NCI-H1436 treated with DMSO at 0.1 percent for 48 hours (cell line): ENCODE measurements at places on chromosomes 1 and 21.

GRCh38 chr1:202998836-202999750 lies 8.1 kb upstream of the TMEM183A start:
- peak; percentile 18 for DNase-seq

- no peak for DNase-seq
These were observed 37.7 kb upstream of the IFNLR1 start for GRCh38 chr1:24224761-24225160.

DNA sequence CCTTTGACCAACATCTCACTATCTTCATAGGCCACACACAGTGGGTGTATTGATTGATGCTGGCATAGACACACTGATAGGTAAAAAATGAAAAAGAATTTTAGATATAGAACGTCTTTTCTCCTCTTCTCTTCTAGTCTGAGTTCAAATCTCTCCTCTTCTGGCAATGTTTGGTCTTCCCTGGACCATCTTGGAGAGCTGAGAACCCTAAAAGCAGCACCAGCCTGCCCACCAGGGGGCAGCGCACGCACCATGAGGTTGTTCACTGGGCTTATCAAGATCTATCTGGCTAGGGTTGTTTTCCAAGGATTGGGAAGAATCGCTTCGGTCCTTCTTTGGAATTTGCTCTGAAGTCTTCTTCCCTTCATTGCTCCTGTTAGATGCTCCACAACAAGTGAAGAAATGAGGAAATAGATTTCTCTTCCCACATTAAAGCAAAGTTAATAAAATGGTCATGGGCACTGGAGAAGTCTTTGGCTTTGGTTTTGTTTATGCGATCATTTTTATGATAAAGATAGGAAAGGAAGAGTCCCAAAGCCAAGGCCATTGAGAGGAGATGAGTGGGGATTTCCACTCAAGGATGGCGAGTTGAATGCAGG lies 104.0 kb upstream of the OLIG2 start:
- DNase-seq = no peak

DNA sequence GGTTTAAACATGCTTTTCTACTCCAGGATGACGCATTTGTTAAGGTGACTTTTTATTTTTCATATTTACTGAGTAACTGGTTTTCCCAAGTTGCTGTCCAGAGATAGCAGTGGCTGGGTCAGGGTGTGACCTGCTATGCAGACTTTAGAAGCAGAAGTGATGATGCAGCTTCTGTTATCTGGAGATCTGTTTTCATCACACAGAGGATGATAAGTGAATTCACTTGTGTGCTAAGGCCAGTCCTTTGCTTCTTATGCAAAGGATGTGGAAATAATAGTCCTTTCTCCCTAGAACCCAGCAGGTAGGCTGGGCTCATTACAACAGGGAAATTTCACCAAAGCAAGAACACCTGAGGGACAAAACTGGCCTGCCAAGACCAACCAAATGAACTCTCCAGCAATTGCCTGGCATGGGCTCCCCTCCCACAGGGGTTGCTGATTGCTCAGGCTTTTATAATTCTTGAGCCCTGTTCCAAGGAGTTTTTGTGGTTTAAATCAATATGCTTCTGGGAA lies 97.8 kb upstream of the LPGAT1 start:
- no peak for DNase-seq

- DNase-seq = no peak
These were observed 60.7 kb downstream of the PRKAB2 start for GRCh38 chr1:147111381-147112130.

DNA sequence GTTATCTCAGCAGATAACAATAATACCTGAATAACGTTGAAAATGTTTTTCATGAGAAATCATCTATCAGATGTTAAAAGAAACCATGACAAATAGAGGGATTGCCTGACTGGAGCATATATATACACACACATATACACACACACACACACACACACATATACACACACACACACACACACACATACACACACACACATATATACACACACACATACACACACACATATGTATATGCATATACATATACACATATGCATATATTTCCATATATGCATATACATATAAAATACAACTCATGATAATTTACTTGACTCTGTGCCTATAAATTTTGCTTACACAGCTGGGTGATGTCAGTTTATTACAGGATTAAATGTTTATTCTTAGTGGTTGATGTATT lies 847.3 kb upstream of the ADAMTS5 start:
- no peak for DNase-seq

DNA sequence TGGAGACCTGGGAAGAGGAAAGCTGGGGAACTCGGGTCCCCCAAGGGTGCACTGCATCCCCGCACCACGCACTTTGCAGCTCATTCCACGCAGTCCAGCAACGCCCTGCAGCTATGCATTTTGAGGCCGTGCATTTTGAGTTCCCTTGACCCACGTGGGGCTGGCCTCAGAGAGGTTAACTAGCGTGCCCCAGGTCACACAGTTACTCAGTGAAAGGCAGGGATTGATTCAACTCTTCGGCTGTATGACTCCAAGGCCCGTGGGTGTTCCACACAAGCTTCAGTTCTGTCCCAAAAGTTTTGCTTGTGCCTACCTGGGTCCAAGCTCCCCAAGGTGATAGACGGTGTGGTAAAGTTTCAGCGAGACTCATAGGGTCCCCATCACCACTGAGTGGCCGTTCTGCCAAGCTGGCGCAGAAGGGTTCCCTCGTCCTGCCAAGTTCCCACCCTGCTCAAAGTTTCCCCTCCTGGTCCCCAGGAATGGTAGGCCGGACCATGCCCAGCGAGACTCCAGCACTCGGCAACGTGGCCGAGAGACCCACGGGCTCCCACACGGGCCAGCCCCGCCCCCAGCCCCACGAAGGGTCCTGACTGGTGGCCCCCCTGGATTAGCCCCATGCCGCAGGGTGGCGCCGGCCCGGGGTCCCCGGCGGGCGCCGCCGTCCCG lies 611 bp downstream of the HSPG2 start:
- DNase-seq = no peak

DNA sequence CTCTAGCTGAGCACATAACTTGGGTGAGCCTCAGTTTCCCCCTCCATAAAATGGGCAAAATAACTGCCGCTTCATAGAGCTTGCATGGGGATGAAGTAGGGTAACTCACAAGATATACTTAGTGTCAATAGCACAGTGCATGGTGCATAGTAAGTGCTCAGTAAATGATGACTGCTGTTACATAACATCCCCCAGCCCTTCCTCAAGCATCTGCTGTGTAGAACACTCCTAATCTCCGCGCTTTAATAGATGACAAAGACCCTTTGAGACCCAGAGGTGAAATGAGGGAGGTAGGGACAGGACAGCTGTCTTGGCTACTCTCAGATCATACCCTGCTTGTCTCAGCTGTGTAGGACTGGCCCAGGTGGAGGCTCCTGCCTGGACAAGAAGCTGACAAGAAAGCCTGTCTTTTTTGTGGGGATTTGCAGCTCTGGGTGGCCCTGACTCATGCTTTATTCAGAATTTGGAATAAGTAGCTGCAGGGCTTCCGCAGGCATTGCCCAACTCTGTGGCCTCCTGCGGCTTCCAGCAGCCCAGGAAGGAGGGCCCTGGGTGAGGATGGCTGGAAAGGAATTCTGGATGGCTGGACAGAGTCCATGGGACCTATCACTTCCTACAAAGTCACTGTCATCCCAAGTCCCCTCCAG lies 20.7 kb upstream of the PADI4 start:
- no peak for DNase-seq

- no peak for DNase-seq
These were observed 88.2 kb downstream of the GABPA start for GRCh38 chr21:25822981-25823380.

DNA sequence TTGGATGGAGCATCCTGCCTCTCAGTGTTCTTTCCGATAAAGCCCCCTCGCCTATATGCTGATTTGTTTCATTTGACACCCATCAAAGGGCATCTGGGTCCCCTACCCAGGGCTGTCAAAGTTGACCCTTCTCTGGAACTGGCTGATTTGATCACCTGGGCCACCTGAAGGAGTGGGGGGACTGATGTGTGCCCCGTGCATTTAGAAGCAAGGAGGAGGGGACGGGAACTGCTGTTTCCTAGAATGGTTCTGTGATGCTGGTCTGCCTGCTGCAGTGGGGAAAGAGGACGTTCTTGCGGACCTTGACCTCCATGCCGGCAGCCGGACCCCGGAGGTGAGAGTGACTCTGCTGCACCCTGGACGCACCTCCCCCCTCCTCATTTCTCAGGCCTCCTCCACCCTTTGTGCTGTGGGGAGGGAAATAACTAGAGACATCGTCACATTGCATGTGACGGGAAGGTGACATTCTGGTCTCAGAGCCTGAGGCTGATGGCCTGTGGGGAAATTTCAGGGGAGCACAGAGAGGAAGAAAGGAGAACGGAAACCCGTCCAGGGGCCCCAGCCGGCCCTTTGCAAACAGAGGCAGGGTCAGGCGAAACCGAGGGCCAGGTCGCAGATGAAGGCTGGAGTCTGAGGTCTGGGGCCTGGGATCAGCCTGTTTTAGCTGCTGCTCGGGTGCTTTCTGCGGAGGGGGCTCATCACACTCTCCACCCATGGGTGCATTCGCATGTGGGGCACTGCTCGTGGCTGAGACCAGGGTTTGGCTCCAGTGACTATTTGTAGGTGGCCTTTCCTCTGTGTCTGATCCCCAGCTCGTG lies 25.7 kb downstream of the CRYAA start:
- no peak for DNase-seq

DNA sequence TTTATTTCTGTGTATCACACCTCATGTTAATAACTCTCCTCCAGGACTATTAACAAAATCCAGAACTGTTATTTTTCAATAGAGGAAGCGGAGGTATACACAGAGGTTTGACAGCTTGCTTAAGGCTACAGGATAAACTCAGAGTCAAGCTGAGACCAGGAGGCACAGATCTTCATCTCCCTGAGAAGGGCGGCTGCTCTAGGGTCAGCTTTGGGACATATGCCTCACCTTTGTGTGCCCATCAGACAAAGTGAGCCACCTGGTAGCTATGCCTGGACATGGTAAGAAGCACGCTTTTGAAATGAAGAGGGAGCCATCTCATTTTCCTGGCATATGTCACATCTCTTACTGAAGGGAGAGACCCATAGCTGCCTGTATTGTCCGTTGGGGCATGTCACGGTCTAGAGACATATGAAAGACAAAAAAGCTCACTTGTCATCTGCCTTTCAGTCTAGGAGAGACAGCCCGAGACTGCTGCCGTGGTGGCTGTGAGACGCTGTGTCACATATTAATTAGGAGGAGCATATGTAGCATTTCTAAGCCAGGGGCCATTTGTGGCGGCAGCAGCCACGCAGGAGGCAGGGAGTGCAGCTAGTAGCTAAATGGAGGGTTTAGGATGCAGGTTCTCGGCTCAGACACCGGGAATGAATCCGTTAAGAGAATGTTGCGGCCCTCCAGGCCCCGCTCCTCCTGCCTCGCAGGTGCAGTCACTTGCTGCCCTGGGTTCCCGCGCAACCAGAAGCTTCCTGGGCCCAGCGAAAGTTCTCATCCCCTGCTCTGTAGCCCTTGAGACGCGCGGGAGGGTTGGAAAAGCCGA lies 161.3 kb upstream of the C1orf21 start:
- no peak for DNase-seq

DNA sequence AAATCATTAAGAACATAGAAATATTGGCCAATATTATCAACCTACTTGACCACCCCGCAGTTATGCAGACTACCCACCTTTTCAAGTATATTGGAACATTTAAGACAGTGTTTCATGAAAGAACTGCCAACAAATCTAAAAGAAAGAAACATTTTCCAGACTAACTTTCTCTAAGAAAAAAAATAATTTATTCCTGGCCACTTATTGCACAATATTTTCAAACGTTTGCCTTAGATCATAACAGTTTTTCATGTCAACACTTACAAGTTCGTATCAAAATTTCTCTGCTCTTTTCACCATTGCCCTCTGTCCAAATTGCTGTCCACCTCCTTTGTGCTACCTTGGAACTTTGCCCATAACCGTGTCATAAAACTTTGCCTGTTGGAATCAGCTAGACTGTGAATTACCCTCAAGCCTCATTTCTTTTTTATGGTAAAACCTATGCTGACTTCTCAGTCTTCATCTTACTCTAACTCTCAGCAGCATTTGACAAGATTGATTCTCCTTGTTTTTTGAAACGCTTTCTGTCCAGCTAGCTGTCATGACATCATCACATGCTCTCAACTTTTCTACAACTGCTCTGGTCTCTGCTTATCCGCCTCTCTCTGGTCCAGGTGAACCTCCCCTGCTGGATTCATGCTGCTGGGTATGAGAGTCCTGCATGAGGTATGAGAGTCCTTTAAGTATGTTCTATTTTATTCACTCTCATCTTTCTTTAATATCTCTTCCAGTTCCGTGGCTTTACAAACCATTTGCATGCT lies 92.8 kb upstream of the CHRM3 start:
- DNase-seq = no peak

DNA sequence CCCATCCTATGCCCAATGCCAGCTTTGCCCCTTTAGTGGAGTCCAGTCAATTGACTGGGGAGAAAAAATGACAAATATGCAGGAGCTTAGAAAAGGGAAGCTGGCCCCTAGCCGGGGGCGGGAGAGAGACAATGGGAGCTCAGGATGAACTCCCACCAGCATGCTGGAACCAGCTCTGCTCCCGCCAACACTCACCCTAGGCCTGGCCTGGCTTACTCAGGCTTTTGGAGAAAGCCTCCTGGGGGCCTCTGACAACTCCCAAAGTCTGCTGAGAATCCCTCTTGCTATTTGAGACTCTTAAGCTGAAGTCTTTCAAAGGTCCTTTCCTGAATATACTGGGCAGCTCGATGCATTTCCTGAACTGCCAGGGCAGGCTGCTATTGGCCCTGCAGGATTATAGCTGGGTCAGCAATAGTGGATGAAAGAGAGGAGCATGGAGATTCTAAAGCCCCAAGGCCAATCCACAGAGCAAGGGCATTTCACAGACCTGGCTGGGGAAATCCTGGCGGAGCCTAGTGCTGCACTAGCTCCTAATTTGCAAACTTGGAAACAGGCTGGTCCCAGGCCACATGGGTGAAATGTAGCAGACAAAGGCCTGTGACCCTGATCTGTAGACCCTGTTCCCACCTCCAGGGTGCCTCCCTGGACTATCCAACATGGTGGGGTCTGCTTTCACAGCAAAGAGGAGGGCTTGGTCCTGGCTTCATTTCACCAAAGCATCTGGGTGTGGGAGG lies 35.7 kb upstream of the CLSTN1 start:
- no peak for DNase-seq

GRCh38 chr1:86155807-86156565 lies 586 bp downstream of the COL24A1 start:
- DNase-seq = no peak

DNA sequence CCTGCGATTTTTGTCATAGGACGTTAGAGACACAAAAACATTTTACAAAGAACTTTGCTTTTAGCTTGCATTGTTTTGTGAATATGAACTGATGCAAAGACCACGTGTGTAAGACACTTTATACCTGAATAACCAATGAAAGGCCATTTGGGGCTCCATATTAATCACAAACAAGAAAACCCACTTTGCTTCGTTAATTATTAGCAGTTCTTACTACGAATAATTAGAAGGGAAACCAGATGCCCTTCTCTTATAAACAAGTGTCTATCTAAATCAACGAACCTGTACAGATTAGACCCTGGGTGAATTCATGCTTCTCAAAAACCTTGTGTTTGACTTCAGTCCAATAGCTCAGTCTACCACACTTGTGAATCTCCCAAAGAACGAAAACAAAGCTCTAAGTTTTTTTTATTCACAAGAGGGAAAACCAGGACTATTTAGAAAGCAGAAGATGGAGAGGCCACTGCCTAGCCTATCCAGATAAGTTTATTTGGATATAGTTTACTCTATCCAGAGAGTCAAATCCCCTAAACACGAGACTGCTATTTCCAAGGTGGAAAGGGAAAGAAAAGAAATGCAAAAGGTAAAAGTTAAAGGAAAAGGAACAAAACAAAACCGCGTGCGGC lies 897 bp downstream of the CYYR1 start:
- no peak for DNase-seq

GRCh38 chr1:32933742-32934322 lies 30.8 kb downstream of the RNF19B start:
- DNase-seq = no peak

GRCh38 chr1:150613061-150613920 lies 16.1 kb downstream of the ENSA start:
- DNase-seq = peak; percentile 63
